Astrocyte (in vitro differentiated cells and primary cell): ENCODE measurements at places on chromosomes 11 and 22.

GRCh38 chr11:112847568-112847967 is 113.7 kb upstream of the NCAM1 start:
- DNase-seq: no peak

DNA sequence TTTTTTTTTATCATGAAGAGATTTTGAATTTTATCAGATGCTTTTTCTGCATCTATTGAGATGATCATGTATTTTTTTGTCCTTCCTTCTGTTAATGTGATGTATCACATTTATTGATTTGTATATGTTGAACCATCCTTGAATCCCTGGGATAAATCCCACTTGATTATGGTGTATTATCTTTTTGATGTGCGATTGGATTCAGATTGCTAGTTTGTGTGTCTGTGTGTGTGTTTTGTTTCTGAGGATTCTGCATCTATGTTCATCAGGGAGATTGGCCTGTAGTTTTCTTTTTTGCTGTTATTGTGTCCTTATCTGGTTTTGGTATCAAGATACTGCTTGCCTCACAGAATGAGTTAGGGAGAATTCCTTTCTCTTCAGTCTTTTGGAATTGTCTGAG is 52.6 kb downstream of the KCNQ1OT1 start:
- DNase-seq: no peak

DNA sequence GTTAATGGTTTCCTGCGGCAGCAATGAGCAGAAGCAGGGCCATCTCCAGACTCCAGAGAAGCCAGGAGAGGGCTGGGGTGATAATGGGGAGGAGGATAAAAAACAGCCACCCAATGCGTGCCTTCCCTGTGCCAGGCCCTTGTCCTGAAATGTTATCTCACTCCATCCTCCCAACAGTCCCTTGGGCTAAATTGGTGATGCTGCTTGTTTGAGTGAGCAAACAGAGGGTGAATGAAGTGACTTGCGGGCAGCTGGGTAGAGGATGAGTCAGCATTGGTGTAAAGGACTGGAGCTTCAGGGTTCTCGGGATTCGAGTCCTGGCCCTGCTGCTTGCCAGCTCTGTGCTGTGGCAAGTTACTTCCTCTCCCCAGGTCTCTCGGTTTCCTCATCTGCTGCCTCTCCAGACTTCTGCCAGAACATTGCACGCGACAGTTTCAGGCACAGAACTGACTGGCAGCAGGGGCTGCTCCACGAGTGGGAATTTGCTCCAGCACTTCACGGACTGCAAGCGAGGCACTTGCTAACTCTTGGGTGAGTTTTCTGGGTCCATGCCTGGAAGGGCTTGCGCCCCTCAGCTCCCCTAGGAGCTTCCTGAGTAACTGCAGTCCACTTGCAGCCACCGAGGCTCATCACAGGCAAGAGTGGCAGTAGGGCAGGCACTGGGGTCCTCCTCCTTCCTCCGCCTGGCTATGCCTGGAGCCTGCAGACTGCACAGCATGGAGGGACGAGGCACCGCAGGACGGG is at the start of gene P2RY6:
P2RY6 (plus strand) TSS at position 403 of the 744 bp plus-strand sequence. CDS start 24,181 bp downstream, outside the sequence.
- peak; percentile 54 for DNase-seq

GRCh38 chr11:68090706-68091105 is 30.5 kb downstream of the CHKA start:
- DNase-seq: peak; percentile 8

DNA sequence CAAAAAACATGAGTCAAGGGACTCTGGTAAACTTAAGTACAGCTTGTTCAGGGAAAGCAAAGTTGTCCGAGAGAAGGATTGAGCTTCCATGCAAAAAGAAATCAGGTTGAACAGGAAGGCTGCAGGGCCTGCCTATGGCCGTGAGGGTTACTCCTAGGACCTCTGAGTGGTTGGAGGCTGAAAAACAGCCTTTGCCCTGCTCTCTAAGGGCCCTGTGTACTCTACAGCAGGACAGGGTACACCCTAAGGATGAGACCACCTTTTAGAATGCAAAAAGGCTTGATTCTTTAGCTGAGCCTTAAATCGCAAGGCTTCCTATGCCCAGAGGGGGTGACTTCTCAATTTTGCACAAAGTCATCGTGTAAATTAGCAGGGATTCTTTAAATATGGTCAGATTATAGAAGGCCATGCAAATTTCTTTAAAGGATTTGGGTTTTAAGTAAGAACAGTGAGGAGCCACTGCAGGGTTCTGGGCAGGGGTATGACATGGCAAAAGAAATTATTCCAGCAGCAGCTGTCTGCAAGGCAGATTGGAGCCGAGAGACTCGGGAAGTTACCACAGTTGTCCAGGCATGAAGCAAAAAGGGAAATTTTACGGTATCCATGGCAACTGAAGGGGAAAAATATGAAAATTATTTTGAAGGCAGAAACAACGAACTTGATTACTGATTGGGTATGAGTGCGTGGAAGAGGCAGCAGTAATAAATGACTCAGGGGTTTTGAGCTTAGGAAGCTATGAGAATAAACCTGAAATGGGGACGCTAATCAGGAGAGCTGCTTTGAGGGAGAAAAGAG is 91.8 kb downstream of the FAM76B start:
- DNase-seq: no peak

- no peak for DNase-seq
Measured at GRCh38 chr11:45048313-45048841, 97.7 kb upstream of the TP53I11 start.

DNA sequence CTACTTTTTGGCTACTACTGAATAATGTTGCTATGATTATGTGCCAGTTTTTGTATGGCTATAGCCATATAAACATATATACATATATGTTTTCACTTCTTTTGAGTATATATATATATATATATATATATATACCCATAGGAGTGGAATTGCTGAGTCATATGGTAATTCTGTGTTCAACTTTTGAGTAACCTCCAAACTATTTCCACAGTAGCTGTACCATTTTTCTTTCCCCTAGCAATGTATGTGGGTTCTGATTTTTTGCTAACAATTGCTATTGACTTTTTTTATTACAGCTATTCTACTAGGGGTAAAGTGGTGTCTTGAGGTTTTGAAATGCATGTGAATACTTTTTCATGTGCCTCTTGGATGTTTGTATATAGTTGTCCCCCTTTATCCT is 30.4 kb downstream of the CBL start:
- DNase-seq: peak; percentile 15

DNA sequence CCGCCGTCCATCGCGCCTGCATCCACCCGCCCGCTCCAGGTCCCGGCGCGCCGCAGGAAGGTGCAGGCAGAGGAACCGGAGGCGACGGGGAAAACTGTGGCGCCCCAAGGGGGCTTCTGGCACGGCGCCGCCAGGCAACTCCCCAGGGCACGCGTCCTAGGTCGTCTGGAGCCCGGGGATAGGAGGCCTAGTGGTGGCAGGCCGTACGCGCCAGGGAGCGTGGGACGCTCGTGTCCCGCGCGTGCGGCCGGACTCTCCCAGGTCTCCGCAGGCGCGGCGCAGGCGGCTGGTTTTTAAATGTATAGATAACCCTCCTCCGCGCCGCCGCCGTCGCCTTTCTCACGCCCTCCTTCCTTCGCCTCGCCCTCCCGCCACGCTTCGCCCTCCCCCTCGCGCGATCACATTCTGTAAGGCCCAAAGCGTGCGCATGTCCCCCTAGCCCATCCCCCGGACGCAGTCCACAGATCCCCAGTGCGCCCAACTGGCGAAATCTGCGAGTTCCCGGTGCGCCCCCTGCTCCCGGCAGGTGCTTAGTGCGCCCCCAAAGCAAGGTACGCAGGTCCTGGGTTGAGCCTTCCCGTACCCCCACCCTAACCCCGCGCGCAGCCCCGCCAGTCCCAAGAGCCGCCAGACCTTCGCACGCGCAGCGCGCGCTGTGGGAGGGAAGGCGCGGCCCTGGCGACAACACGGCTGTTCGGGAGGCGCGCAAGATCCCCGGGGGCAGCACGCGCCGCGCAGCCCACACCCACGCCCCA is at the start of gene ASCL2:
ASCL2 (minus strand) TSS at position 267 of the 755 bp plus-strand sequence; CDS start at position 11, 256 bp downstream.
- DNase-seq: no peak

DNA sequence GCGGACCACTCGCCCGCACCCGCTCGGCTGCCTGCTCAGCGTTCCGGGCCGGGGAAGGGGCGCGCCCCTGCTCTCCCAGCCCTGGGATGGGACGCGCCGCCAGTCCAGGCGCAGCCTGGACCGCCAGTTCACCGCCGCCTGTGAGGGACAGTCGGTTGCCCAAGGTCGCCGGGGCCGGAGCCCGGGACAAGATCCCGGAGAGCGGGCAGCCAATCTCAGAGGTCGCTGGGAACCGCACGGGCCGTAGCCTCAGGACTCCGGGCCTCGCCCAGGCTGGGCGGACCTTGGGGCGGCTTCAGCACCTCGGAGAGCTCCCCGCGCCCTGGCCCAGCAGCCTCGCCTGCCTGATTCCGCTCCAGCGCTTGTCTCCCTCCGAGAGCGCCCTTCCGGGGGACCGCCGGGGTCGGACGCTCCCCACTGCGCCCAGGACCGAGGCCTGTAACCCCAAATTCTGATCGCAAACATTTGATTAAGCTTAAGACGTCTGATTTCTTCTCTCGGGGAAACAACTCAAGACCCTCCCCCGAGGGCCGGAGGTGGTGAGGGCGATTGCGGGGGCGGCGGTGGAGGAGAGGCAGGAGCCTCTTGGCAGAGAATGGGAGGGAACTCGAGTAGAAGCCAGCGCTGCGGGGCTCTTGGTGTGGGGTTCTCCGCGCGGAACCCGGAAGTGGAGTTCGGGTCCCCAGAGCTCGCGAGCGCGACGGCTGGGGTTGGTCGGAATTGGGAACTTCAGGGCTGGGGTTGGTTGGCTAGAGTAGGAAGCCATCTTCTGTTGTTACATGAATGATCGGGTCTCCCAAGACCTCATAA is 1.1 kb upstream of the CHRM4 start:
- DNase-seq: peak; percentile 51
